ENCODE measurements at places on chromosomes 12 and 14. TPM values are rescaled to one million over a fixed set of nuclear protein-coding genes. Genes with fewer than 3 reads are reported as not detected.
A peak's percentile ranks its signal among the peaks of the same experiment; 100 is the strongest.

Gene B3GNT4
- not detected for total RNA-seq

Gene AKAP3
- 1.9 TPM for total RNA-seq

DNA sequence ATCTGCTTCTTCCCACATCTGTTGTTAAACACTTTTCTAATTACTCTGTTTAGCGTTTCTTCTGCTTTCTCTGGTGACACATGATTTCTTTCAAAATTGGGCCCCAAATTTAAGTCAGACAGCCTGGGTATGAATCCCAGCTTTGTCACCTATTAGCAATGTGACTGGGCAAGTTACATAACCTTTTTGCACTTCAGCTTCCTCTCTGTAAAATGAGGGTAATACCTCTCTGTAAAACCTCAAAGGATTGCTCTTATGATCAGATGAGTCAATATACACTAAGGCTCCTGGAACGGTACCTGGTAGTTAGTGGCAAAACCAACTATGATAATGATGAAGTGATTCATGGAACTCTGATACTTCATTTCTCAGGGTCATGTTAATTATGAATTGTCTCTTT is 33.0 kb downstream of the E2F7 start:
- H3K27ac ChIP-seq, result no peak overlapping the region
- DNase-seq, result no peak
- no peaks in the 10 kb centered on the region for H3K4me1 ChIP-seq
- no peaks in the 10 kb centered on the region for H3K27me3 ChIP-seq
- H3K36me3 ChIP-seq, result peaks cover 23% of the 10 kb centered on the region
- H3K4me3 ChIP-seq, result no peak overlapping the region

DNA sequence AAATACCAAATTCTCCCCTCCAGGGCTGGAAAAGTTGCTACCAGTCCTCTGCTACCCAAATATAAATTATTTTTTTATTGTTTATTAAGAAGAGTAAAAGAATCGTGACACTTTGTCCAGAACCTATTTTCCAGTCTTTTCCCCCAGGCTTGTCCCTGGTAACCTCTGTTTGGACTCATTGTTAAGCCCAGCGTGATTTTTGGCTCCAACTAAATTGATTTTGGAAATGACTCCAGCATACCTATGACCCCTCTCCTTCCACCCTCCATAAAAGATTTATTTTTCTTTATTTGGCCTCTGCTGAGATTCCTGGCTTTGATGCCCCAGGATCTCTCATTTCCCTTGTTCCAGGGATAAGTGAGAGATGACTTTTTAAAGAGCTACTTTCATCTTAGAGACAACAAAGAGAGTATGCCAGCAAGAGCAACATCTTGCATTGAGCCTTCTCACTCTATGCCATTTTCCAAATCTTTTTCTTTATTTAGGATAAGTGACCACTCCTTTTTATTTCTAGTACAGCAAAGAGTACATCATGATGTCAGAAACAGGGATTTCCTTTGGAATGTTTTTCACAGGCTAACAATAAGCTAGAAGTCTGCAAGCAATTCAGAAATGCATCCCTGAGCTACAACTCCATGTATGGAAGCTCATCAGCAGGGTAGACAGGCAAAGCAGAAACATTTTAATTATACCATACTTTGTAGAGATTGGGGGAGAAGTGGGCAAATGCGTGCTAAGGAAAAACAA is 75.8 kb downstream of the DAD1 start:
- H3K4me1 ChIP-seq, result peaks cover 33% of the 10 kb centered on the region
- H3K4me3 ChIP-seq, result no peak overlapping the region
- H3K27me3 ChIP-seq, result no peaks in the 10 kb centered on the region
- H3K36me3 ChIP-seq, result no peaks in the 10 kb centered on the region
- H3K27ac ChIP-seq, result peak overlapping the region; percentile 55

Gene TAS2R20
- 0.28 TPM for total RNA-seq

DNA sequence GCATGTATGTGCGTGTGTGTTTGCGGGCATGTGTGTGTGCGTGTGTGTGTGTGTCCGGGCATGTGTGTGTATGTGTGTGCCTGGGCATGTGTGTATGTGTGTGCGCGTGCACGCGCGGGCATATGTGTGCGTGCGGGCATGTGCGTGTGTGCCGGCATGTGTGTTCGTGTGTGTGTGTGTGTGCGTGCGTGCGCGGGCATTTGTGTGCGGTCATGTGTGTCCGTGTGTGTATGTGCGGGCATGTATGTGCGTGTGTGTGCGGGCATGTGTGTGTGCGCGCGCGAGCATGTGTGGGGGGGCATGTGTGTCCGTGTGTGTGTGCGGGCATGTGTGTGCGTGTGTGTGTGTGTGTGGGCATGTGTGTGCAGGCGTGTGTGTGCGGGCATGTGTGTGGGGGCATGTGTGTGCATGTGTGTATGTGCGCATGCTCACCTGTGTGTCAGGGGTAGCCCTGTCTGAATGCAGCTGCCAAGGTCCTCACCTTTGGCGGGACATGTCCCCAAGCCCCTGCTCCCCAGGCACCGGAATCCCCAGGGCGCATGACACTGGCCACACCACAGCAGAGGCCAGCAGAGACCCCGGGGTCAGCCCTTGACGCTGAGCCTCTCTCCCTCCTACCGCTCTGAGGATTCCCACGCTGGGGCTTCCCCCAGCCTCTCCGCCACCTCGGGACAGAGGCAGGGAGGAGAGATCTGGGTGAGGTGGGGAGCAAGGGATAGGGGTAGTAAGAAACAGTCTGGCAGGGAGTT is 109.5 kb upstream of the NCOR2 start:
- DNase-seq, result no peak
- H3K27me3 ChIP-seq, result no peaks in the 10 kb centered on the region

- H3K4me3 ChIP-seq, result no peak overlapping the region
- H3K27me3 ChIP-seq, result peaks cover 44% of the 10 kb centered on the region
- H3K4me1 ChIP-seq, result no peaks in the 10 kb centered on the region
- DNase-seq, result peak; percentile 60
- no peaks in the 10 kb centered on the region for H3K36me3 ChIP-seq
Observed at GRCh38 chr14:100662879-100663760, 63.6 kb upstream of the DLK1 start.

Gene PTPRR
- total RNA-seq, result 1.7 TPM

Gene ETV6
- total RNA-seq, result 15.0 TPM

Gene C1S
- 151 TPM for total RNA-seq

GRCh38 chr12:128387811-128388422 is 120.9 kb downstream of the TMEM132C start:
- peaks cover 24% of the 10 kb centered on the region for H3K27me3 ChIP-seq
- DNase-seq, result peak; percentile 33
- H3K4me3 ChIP-seq, result no peak overlapping the region
- peaks cover 8% of the 10 kb centered on the region for H3K4me1 ChIP-seq
- no peak overlapping the region for H3K27ac ChIP-seq
- no peaks in the 10 kb centered on the region for H3K36me3 ChIP-seq

DNA sequence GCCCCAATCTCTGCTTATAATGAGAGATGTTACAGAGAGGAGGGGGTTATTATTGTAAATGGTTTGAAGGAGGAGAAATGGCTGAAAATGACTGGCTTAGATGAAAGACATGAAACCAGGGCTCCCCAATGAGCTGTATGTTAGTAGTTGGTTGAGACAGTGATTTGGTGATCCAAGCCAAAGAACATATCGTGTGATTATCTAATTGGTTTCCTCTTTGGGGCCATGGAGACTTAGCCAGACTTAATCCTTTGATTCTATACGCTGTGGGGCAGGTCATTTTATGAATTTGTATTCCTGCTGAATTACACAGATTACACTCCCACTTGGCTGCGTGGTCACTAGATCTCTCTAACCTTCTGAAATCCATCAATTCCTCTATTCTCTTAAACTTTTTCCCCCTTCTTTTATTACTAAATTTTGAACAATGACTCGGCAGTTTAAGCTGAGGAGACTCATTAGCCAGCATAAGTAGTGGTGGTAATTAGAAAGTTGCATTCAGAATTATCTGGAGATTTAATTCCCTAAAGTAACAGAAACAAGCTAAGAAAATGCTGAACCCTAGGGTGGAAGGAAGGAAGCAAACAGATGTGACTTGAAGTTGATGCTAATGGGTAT is 5.3 kb downstream of the TTC8 start:
- no peaks in the 10 kb centered on the region for H3K27me3 ChIP-seq
- DNase-seq, result no peak
- no peak overlapping the region for H3K27ac ChIP-seq
- H3K4me3 ChIP-seq, result no peak overlapping the region
- peaks cover 18% of the 10 kb centered on the region for H3K4me1 ChIP-seq
- no peaks in the 10 kb centered on the region for H3K36me3 ChIP-seq

DNA sequence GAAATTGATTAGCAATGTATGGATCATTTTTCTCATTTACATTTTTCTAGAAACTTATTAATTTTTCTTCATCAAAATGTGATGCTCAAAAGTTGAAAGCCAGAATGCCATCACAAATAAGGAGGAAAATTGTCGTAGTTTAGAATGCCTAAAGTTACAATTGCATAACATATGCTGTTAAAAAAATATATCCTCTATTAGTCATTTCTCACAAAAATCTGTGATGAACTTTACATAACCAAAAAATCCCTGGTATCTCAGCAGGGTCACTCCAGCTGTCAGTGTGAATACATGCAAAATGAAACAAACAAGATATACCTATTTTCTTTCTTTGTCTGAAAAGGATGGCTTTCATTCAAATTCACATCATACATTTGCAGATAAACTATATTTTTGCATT is 358.9 kb downstream of the PAWR start:
- H3K4me1 ChIP-seq, result no peaks in the 10 kb centered on the region
- H3K4me3 ChIP-seq, result no peak overlapping the region
- H3K36me3 ChIP-seq, result no peaks in the 10 kb centered on the region

Gene FAM90A1
- 0.44 TPM for total RNA-seq

- no peaks in the 10 kb centered on the region for H3K4me1 ChIP-seq
- H3K4me3 ChIP-seq, result no peak overlapping the region
- H3K36me3 ChIP-seq, result peaks cover 4% of the 10 kb centered on the region
Observed at GRCh38 chr14:53093206-53093605, 59.9 kb downstream of the DDHD1 start.

- peaks cover 31% of the 10 kb centered on the region for H3K4me1 ChIP-seq
- H3K4me3 ChIP-seq, result peak within 1 kb of the TSS; percentile 89
- DNase-seq, result peak; percentile 97
- peaks cover 35% of the 10 kb centered on the region for H3K36me3 ChIP-seq
- H3K27me3 ChIP-seq, result no peaks in the 10 kb centered on the region
- H3K27ac ChIP-seq, result peak within 1 kb of the TSS; percentile 55
Observed at GRCh38 chr12:14803011-14803829, at the start of the genes C12orf60 and WBP11. Gene C12orf60, plus strand, starts transcription at chr12:14803670. Its CDS starts 19,266 bp downstream, at chr12:14822936. Gene WBP11, minus strand, starts transcription at chr12:14803478. Its CDS starts 2,095 bp downstream, at chr12:14801383.

- no peaks in the 10 kb centered on the region for H3K36me3 ChIP-seq
- H3K4me1 ChIP-seq, result no peaks in the 10 kb centered on the region
- no peaks in the 10 kb centered on the region for H3K27me3 ChIP-seq
- H3K27ac ChIP-seq, result no peak overlapping the region
- H3K4me3 ChIP-seq, result no peak overlapping the region
- no peak for DNase-seq
Observed at GRCh38 chr12:4109826-4110225, 163.7 kb upstream of the CCND2 start.

DNA sequence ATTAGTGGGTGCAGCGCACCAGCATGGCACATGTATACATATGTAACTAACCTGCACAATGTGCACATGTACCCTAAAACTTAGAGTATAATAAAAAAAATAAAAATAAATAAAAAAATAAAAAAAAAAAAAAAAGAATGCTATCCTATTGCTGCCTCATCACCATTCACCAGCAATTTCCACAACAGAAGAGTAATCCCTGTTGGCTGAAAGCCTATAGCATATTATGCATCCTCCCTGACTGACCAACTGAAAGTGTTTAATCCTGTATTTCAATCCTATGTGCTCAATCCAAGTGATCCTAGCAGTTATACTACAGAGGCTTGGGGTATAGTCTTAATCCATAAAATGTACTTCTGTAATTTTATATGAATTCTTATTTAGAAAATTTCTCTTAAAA is 18.5 kb downstream of the DICER1 start:
- H3K27ac ChIP-seq, result no peak overlapping the region
- DNase-seq, result no peak
- H3K4me3 ChIP-seq, result no peak overlapping the region
- no peaks in the 10 kb centered on the region for H3K36me3 ChIP-seq

Gene KRT85
- not detected for total RNA-seq

- DNase-seq, result no peak
- H3K4me3 ChIP-seq, result no peak overlapping the region
- H3K4me1 ChIP-seq, result peaks cover 16% of the 10 kb centered on the region
- H3K27me3 ChIP-seq, result no peaks in the 10 kb centered on the region
- no peaks in the 10 kb centered on the region for H3K36me3 ChIP-seq
Observed at GRCh38 chr14:90677484-90678050, 138.7 kb downstream of the TTC7B start.

Gene ZNF891
- 0.73 TPM for total RNA-seq

DNA sequence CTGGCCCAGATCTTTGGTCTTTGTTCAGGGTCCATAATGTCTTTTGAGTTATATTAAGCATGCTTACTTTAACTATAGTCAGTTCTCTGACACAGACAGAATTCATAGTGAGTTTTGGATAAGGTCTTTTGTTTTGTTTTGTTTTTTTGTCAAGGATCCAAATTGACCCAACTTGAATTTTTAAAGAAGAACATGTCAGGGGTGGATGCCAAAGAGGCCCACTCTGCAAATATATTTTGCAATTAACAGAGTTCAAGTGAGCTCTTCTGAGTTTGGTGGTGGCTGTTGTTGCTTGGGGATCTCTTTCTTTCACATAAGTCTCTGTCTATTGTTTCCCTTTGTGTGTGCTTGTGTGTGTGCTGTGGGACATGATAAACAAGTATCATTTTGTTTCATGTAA is 34.4 kb upstream of the PMCH start:
- no peak overlapping the region for H3K4me3 ChIP-seq
- H3K4me1 ChIP-seq, result no peaks in the 10 kb centered on the region
- no peaks in the 10 kb centered on the region for H3K36me3 ChIP-seq
- no peaks in the 10 kb centered on the region for H3K27me3 ChIP-seq
- H3K27ac ChIP-seq, result no peak overlapping the region

DNA sequence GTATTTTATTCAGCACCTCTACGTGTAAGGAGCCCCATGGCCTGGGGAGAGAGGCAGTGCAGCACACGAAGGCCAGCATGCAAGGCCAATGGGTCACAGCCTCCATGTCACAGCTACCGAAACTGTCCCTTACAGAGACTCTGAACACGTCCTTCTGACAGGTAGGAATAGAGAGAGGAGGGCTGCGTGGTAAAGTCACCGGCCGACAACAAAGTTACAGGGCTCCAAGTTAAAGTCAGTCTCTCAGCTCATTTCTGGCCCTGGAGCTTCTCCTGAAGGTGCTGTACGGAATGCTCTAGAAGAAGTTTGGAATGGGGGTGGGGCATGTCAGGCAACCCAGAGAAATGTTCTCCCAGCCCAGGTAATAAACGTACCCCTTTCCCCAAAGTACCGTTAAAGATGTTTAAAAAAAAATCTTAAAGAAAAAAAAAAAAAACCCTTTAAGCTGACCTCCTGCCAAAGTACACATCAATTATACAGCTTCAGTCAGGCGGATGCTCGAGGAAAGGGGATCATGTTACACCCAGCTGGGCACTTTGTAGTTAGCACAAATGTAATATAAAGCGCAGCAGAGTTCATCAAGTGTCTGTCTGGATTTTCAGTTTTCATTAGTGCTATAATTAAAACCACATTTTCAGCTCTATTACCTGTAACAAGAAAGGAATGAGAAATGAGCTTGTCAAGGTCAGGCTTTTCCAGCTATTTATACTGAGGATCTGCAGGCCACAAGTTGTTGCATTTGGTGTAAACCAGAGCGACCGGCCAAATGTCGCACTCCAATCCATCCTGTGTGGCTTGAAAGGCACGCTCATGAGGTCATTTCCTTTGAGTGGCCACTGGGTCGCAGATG is 53.3 kb upstream of the CDKN3 start:
- H3K27ac ChIP-seq, result peak overlapping the region; percentile 8
- peaks cover 13% of the 10 kb centered on the region for H3K4me1 ChIP-seq
- DNase-seq, result no peak

- H3K36me3 ChIP-seq, result no peaks in the 10 kb centered on the region
- no peaks in the 10 kb centered on the region for H3K27me3 ChIP-seq
- H3K4me3 ChIP-seq, result no peak overlapping the region
- H3K27ac ChIP-seq, result peak overlapping the region; percentile 72
Observed at GRCh38 chr12:69430942-69431590, 39.1 kb upstream of the FRS2 start.
